ENCODE measurements at places on chromosomes 2 and 18.

- no peak for DNase-seq
Observed at GRCh38 chr2:99433340-99433739, 56.5 kb downstream of the REV1 start.

DNA sequence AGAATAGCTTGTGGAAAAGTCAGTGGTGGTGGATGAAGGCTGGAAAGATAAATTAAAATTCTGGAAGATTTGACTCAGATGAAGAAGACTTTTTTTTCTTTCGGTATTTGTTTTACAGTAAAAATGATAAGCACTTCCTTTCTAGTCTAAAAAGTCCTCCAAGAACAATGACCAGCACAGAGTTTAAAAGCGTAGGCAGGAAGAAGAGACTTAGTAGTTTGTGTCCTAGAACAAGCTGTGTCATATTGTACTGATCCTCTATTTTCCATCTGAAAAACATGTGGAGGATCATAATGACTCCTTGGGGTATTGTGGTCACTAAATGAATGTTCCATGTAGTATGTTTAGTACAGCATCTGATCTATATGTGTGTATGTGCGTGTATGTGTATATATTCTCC lies 132.4 kb upstream of the FSHR start:
- DNase-seq: no peak

- no peak for DNase-seq
Observed at GRCh38 chr2:60586081-60586480, 32.6 kb upstream of the BCL11A start.

DNA sequence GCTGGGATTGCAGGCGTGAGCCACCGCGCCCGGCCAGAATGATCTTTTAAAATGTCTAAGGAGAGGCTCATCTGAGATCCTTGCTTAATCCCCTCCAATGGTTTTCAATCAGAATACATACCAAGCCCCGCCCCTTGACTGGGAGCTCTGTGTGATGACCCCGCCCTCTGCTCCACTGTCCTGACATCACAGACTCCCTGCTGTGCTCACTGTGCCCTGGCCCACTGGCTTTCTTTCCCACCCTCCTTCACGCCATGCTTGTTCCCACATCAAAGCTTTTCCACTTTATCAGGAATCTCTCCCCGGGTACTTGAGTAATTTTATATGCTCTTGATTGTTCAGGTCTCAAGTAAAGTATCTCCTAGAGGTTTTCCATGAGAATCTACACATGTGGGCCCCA lies 762.3 kb upstream of the ID2 start:
- DNase-seq: no peak
